Stimulated activated CD8-positive, alpha-beta memory T cell treated with anti-CD3 and anti-CD28 coated beads, Interleukin-7, amount 100 ng/mL, for 1 hour (primary cell): ENCODE measurements at places on chromosomes 6 and 20.

DNA sequence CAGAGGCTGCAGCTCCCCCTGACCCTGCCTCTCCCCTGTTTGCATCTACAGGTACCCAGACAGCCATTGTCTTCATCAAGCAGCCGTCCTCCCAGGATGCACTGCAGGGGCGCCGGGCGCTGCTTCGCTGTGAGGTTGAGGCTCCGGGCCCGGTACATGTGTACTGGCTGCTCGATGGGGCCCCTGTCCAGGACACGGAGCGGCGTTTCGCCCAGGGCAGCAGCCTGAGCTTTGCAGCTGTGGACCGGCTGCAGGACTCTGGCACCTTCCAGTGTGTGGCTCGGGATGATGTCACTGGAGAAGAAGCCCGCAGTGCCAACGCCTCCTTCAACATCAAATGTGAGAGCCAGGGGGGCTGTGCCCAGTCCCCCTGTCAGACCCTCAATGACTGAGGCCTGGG lies 42.1 kb upstream of the SRF start:
- DNase-seq: no peak

- no peak for DNase-seq
Measured at GRCh38 chr6:157521362-157522335, 140.7 kb downstream of the ZDHHC14 start.

- no peak for DNase-seq
Measured at GRCh38 chr20:59429396-59429795, 129.0 kb downstream of the EDN3 start.

DNA sequence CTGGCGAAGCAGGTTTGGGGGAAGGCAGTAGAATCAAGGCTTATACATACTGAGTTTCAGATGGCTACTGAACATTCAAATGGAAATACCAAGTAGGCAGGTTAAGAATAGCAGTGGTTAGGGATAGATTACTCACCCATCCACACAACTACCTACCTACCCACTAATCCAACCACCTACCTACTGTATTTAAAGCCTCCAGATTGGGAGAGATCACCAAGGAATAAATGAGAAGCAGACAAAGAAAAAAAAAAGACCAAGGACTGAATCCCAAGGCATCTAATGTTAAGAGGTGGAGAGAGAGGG lies 68.3 kb upstream of the SMIM29 start:
- no peak for DNase-seq

GRCh38 chr6:26028746-26029569 lies 58.3 kb upstream of the HFE start:
- no peak for DNase-seq

- no peak for DNase-seq
Measured at GRCh38 chr6:54288474-54288873, 19.8 kb upstream of the TINAG start.

DNA sequence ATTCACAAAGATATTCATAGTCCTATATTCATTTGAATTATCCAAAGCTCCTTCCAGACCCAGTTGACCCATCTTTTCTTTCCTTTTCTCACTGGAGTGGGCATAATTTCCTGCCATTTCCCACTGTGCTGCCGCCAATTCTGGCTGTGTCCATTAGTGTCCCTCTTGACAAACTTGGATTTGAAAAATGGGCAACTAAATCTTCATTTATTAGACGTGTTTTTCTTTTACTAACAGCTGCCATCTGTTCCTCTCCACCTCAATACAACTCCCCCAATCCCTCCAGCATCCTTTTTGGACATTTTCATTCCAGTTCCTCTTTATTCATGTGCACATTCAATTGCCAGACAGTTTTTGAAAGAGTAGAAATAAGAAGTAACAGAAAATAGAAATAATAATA lies 90.5 kb downstream of the PCSK2 start:
- DNase-seq: no peak

GRCh38 chr20:41848180-41848579 lies 230.0 kb upstream of the CHD6 start:
- no peak for DNase-seq

DNA sequence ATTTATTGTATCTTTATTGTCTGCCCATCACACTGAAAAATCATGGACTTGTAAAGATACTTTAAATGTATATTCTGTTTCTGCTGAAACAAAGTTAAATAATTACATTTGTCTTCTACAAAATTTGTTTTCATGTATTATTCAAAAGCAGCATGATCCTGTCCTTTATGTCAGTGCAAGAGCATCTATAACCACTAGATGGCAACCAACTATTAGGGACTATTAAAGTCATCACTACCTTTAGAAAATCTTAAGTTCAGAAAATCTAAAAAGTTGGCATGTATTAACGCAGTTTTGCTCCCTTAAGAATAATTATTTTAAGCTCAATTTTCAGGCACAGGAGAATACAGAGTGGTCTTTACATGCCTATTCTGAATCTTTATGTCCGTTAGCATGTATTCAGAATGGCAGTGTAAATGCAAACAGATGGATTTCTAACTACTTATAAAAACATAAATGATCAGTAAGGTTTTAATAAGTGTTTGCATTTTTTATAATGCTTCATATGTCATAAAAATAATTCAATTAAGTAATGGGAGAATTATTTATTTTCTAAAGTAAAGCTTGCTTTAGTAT lies 17.8 kb downstream of the TMEM30A start:
- DNase-seq: no peak
